ENCODE measurements at places on chromosomes 5 and 9.

DNA sequence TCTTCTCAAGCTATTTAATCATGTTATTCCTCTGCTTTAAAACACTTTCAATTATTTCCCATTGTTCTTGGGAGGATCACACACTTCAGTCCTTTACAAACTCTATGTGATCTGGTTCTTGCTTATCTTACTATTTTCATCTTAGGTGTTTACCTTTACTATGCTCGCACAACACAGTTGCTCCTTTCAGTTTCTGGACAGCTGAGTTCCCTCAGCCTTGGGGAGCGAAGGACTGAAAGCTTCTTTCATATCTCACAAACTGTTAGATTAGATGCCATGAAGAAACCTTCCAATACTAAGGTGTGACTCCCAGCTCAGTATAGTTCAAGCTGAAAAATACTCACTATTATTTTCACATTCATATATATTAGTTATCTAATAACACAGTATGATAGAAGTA is 117.9 kb downstream of the CDC42SE2 start:
- no peak for DNase-seq

DNA sequence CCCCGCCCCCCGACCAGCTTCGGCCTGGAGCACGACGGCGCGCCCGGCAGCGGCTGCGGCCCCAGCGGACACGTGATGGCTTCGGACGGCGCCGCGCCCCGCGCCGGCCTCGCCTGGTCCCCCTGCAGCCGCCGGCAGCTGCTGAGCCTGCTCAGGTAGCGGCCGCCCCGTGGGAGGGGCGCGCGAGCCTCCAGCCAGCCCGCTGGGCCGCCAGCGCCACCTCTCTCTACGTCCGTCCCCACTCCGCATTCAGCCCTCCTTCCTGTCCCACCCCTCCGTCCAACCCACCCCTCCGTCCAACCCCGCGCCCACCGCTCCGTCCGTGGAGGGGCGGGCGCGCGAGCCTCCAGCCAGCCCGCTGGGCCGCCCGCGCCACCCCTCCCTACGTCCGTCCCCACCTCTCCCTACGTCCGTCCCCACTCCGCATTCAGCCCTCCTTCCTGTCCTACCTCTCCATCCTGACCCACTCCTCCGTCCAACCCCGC is 6.5 kb downstream of the ADAMTS13 start:
- no peak for DNase-seq

DNA sequence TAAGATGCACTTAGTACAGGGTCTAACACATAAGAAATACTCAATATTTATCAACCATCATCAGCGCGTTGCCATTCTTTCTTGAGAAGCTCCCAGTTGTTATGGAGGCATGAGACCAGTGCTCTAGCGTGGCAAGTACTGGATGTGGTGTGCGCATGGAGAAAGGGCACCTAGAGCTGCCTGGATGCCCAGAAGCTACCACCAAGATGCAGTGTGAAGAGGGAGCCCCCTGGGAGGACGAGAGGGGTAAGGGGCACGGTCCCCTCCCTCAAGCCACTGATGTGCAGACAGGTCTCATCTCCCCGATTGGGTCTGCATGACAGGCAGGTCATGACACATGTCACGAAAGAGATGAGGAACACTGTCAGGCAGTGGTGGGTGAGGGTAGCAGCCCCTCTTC is 127.7 kb upstream of the CXCL14 start:
- no peak for DNase-seq

DNA sequence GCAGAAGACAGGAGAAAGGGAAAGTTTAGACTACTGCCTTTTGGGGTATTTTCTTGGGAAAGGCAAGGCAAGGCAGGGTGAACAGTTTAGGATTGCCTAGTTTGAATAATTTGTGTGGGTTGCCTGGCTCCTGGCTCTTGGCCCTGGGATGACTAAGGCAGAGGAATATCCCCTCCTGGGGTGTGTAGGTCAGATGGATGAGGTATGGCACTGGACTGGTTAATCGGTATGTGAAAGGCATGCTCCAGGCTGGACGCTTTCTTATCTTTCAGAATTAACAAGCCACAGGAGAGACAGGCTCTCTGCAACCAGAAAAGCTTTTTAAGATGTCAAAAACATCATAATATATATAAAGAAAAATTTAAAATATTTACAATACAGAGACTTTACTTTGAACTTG is 58.6 kb downstream of the STARD4 start:
- DNase-seq: no peak

DNA sequence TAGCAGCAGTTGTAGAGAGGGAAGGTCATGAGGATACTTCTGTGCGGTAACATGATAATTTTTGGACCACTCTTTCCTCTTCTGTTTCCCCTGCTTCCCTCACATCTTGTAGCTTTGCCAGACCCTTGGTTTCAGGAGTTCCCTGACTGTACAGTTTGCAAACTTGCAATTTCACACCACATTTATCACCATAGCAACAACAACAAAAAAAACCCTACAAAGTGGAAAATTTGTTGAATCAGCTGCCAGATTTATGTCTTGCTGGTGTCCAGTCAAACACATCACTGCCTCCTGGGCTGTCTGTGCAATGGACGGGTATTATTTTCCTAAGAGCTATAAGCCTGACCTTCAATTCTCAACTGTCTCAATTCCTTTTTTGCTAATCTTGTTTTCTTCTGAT is 751.6 kb downstream of the TLR4 start:
- no peak for DNase-seq

DNA sequence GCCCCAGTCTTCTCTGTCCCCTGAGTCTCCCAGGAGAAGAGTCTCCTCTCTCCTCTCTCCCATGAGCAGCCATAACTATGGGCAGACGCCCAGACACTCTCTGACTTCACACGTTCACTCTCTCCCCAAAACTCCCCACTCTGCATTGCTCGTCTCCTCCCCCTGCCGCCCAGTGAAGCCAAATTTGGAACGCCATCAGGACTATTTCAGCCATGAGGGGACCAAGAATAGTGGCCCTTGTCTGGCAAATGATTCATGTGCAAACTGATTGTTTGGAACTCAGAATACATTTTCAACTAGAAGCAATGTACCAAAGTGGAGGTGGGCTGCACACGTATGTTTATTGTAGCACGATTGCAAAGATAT is 20.9 kb downstream of the CMBL start:
- no peak for DNase-seq

DNA sequence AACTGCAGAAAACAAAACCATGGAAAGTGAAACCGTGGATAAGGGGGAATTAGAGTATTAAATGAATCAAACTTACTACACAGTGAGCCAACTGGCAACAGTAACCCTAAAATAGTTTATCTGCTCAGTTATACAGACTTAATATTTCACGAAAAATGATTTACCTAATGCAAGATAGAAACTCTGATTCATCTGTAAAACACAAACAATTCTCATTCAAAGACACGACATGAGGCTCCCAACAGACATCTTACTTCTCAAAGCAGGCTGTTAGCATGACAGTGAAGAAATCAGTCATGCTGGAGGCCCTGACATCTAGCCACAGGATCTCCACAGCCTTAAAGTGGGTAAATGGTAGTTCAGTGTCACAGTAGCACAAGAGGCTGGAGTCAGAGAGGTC is 131.2 kb downstream of the FBN2 start:
- no peak for DNase-seq

- DNase-seq: no peak
These were observed 424.6 kb upstream of the CDH9 start for GRCh38 chr5:27462936-27463335.

DNA sequence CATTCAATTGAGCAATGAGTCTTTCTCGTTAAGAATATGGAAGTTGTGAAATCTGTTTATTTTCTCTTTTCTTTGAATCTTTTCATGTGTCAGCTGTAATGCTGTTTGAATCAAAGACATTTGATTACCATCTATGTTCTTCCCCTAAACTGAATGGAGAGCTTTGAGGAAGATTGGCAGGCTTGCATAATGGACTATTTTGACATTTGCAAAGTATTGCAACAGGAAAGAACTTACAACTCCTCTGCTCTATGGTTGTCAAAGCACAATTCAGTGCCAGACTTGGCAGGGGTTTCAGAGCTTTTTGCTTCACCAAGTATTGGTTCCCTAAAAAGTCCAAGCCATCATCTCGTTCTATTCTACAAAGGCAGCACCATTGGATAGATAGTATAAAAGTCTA is 549.0 kb upstream of the NUDT12 start:
- DNase-seq: no peak

- no peak for DNase-seq
These were observed 454 bp downstream of the NELFB start for GRCh38 chr9:137255448-137256114.

GRCh38 chr5:138463419-138464007 is 1.8 kb upstream of the EGR1 start:
- DNase-seq: peak; percentile 43

DNA sequence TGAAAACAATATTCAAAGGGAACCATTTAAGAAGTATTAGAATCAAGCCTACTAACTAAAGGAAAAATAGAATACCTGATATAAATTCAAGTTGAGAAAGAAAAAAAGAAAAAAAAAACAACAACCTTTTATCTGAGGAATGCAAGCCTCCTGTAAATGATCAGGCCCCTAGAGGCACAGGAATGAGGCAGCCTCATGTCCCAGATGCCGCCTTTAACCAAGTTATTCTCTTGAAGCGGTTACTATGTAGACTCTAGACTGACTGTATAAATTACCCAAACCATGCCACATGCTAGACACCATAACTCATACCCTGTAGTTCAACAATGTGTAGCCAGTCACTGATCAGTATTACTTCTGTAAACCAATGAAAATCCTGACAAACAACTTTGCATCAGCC is 929.6 kb downstream of the TAF11L14 start:
- DNase-seq: no peak

DNA sequence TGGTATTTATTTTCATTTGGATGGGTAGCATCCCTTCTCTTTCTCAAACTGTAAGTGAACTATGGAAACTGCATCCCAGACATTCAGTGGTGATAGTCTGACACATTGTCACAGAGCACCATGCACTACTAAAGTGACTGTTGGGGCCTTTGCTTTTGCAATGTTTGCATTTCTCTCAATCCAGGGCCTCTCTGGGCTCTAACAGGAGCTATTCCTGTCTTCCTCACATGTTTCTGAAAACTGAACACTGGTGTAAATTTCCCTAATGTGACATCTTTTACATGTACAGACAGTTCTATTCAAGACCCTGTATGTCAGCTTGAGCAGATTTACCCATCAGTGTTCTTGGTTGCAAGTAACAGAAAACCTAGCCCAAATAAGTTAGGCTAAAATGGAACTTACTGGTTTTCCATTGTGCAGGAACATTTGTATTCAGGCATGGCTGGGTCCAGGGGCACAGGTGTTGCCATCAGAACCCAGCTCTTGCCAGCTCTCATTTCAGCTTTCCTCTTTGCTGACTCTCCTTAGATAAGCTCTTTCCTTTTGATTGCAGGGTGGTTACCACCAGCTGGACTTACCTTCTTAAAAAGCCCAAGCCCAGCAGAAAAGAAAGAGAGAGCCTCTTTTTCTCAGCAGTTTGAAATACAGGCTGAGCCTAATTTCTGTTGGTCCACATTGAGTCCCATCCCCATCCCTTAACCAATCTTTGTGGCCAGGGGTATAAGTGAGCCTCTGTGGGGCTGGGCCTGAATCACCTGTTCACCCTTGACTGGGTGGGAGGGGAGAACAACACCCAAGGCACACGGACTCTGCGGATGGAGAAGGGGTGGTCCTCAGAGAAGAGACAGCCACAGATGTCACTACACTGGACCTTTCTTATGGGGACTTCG is 234.3 kb downstream of the NR3C1 start:
- DNase-seq: no peak

DNA sequence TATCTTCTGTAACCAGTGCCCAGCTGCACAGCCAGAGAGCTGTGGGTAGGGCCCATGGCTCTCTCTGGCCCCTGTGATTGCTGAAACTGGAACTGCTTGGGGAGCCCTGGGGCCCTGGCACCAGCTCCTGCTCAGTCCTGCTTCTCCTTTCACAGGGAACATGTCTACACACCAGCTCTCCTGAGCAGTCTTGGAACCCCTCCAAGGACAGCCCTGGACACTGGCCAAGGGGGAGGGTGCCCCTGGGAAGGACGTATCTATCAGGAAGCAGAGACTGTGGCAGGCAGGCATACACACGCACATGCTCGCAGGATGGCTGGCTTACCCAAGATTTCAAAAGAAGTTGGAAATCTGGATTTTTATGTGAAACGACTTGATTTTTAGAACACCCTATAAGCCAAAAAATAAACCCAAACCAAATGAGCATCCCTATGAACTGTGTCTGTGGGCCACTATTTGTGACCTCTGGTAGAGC is 8.8 kb upstream of the TRAF1 start:
- DNase-seq: peak; percentile 97

- DNase-seq: no peak
These were observed 134.7 kb downstream of the CDH6 start for GRCh38 chr5:31328040-31328733.

DNA sequence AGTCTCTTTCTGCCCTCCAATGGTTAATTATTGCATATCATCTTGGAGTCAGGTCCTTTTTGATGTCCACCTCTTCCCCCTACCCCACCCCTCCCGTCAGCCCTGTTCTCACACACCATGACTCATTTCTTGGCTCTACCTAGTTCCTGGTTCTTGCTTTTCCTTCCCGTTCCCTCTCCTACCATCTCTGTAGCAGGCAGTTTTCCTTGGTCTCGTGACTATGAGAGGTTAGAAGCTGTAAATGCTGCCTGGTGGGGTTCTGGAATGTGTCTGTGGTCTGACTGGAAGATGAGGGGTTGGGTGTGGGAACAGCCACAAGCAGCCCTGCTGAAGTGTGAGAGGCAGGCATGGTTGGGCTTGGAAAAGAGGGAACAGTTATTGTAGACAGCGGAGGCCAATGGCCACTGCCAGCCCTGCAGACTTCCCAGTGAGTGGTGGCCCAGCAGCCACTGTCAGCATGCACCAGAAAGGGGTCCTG is 18.2 kb downstream of the SLC22A5 start:
- no peak for DNase-seq

- DNase-seq: no peak
These were observed 459.4 kb upstream of the GRIA1 start for GRCh38 chr5:153030755-153031725.

- peak; percentile 24 for DNase-seq
These were observed 19.3 kb downstream of the OTULINL start for GRCh38 chr5:14600846-14601245.

DNA sequence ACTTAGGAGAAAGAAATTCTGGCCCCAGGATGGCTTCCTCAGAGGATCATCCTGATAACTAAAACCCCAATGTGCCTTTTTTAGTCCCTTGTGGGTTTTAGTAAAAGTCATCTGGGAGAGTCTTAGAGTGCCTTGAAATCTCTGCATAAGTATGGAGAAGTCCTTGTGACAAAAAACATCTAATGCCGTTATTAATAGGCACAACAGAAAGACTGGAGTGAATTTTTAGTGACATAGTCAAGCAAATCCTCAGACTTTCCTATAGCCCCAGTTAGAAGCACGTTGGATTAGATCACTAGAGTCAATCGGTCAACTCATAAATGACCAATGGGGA is 108.2 kb upstream of the MPDZ start:
- no peak for DNase-seq

GRCh38 chr9:122922713-122923112 is 8.6 kb downstream of the ZBTB26 start:
- no peak for DNase-seq

GRCh38 chr5:76794871-76795270 is 24.0 kb upstream of the F2RL1 start:
- no peak for DNase-seq

- no peak for DNase-seq
These were observed 67.6 kb upstream of the RANBP3L start for GRCh38 chr5:36369219-36369690.

DNA sequence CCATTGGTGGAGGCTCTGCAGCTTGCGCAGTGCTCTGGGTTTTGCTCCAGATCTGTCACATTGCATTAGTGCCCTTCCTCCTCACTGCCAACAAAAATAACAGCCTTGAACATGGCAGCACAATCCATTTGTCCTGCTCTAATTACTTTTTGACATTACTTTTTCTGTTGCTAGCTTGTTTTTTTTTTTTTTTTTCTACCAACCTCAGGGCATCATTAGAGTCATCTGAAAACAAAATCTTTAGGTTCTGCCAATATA is 117.5 kb upstream of the NR5A1 start:
- DNase-seq: no peak

All from NCI-H1694 (cell line).